ENCODE measurements at places on chromosomes 3 and 15.

GRCh38 chr3:36864180-36865053 lies 80.4 kb downstream of the TRANK1 start:
- no peak for DNase-seq

DNA sequence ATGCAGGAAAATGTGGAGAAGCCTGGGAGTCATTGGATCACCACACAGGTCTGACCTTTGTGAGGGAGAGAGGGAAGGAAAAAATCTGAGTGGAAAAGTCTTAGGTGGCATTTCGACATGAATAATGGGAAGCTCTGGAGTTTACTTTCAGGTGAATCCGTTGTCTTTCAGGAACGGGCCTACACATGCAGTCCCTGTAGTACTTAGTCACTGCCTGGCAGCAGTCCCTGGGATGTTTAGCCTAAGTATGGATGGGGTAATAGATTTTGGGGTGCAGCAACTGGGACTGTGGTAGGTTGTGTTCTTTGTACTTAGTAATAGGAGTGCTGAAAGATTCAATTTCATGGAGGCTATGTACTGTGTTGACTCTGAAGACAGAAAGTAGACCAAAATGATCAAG lies 227.5 kb upstream of the EPHA3 start:
- no peak for DNase-seq

- DNase-seq, result no peak
Observed at GRCh38 chr3:117788506-117788905, 1078.9 kb downstream of the TUSC7 start.

DNA sequence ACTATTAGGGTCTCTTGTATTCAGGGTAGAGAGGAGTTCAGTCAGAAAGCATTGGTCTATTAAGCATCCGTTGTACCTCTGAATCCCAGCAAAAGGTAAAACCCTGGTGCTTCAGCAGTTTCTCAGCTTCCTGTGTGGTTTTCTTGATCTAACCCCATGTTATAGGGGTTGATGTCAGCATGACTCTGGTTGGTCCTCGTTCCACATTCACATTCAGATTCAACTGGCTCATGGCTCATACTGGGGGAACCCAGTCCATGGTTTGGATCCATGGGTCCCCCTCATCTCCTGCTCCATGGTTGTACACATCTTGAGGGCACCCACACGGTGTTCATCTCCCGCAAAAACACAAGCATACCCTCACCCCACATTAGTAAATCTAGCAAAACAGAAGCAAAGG lies 47.7 kb upstream of the C2CD4B start:
- no peak for DNase-seq

GRCh38 chr3:13110678-13111116 lies 37.5 kb upstream of the IQSEC1 start:
- no peak for DNase-seq

DNA sequence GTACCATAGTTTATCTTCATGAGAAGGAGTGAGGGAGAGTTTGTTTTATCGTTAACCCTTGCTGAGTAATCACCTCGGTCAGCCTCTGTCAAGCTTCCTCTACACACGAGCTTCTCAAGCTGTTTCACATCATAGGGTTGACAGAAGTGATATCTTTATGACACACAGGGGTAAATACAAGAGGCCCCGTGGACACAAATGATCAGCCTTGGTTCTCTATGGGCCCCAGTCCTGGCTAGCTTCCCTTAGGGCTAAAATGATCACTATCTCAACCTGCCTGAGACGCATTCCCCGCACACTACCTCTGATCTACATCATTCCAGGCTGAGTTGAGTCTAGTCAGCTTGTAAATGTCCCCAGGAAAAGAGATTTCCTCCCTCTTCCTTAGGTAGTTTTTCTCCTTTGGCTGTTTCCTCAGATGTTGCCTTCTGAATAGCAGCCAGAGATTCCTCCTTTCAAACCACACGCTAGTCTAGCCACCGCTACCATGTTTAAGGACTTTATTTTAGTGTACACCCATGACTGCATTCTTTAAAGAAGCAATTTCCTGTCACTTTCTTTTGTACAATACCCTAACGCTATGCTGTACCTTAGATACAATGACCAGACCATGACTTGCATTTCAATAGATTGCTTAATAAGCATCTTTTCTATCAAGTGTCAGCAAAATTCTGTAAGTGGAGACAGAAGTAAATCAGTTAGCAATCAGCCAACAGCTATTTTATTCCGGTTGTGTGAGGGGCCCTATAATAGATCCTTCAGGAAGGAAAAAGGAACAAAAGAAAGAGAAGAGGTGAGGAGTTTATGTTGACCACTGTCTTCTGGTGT lies 35.1 kb upstream of the PPARG start:
- no peak for DNase-seq

DNA sequence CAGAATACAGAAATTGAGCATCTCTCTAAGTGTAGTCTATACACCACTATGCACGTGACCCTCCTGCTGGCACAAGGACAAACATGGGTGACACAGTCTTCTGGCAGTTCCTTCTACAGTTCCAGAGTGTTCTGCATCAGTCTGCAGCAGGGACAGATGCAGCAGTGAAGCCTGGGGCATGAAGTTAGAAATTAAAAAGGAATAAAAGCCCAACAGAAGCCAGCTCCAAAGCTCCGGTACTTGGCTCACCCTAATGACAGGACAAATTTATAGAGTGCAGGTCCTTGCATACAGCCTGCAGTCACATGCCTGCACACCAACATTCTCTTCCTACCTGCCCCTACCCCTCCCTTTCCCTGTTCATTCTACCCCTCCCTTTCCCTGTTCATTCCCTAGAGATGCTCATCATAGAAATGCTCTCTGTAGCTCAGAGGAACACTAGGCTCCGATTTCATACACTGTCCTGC lies 15.0 kb downstream of the UACA start:
- DNase-seq, result no peak

DNA sequence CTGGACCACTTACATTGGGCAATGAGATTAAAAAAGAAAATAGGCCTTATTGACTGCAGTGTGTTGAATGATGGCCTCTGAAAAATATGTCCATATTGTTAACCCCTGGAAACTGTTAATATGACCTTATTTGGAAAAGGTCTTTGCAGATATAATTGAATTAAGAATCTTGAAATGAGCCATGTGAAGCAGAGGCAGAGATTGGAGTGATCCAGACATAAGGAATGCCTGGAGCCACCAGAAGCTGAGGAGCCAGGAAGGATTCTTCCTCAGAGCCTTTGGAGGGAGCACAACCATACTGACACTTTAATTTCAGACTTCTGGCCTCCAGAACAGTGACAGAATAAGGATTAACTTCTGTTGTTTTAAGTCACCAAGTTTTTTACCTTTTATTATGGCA lies 510.4 kb upstream of the AGTR1 start:
- no peak for DNase-seq

GRCh38 chr3:63855333-63855940 lies 8.2 kb downstream of the THOC7 start:
- no peak for DNase-seq

DNA sequence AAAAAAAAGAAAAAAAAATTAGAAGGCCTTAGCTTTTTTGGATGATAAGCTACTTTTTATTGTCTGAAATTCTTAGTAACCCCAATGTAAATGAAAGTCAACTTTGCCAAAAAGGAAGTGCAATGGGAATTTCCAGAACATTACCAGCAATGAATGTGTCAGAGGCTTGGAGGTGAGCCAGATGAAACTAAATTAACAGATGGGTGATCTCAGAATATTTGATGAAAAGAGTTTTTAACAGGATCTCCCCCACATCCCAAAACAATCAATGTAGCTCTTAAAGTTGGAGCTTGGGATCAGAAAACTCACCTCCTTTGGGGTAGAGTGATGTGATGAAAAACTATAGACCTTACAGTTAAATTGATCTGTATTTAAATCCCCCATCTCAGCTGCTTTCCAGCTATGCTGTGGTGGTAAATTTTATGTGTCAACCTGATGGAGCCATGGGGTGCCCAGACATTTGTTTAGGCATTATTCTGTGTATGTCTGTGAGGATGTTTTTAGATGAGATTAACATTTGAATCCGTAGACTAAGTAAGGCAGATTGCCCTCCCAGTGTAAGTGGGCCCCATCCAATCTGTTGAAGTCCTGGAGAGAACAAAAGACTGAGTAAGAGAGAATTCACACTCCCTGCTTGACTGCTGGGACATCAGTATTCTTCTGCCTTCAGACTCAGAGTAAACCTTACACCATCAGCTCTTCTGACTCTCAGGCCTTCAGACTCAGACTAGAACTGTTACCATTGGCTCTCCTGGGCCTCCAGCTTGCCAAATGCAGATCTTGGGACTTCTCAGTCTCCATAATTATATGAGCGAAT lies 84.3 kb upstream of the TNFSF10 start:
- no peak for DNase-seq

GRCh38 chr3:10358309-10358980 lies 37.5 kb upstream of the SEC13 start:
- DNase-seq, result no peak

GRCh38 chr15:91866371-91866905 lies 12.9 kb downstream of the SLCO3A1 start:
- DNase-seq, result no peak

GRCh38 chr3:106018102-106018501 lies 149.3 kb upstream of the CBLB start:
- no peak for DNase-seq

DNA sequence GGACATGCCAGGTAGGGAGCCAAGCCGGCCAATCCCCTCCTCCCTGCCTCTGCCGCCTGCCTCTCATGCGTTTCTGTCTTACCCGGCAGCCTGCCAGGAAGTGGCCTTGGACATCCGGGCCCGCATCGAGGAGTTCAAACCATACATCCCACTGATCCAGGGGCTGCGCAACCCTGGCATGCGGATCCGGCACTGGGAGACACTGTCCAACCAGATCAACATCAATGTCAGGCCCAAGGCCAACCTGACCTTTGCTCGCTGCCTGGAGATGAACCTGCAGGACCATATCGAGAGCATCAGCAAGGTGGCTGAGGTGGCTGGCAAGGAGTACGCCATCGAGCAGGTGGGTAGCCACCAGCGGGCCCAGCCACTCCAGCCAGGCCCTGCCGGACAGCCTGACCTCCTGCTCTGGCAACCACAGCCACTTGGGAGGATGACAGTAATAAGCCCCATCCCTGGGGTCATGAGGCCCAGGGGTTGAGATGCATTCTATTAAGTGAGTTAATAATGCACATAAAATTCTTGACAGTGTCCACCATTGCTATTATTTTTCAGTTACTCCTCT lies 37.3 kb downstream of the DNAH1 start:
- no peak for DNase-seq

GRCh38 chr15:92817339-92817886 lies 82.7 kb upstream of the CHD2 start:
- no peak for DNase-seq

DNA sequence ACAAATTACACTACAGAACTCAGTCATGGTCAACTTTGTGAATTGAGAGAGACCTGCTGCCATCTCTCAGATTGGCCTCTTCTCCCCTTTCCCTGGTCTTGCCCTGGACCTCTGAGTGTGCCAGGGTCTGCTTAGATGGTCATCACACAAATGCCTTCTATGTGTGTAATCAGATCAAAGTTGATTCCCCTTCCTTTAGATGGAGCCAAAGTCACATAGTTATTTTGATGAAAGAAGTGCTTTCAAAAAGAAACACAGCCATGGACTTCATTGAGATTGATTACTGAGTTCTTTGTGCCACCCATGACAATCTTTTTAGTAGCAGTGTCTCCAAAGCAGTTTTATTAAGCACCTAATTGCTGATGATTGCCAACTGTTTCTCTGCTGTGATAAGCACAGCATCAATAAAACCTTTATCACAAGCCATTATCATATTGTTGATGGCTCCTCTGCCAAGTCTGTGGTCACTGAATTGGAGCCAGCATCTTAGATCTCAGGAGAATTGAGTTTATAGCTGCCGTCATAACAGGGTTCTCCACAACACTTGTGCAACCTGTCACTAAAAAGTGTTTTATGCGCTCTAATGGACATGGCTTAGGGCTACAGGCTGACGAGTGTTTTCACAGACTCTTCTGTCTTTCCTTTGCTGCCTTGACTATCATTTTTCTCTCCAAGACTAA lies 149.7 kb upstream of the NUDT16 start:
- DNase-seq, result peak; percentile 45

DNA sequence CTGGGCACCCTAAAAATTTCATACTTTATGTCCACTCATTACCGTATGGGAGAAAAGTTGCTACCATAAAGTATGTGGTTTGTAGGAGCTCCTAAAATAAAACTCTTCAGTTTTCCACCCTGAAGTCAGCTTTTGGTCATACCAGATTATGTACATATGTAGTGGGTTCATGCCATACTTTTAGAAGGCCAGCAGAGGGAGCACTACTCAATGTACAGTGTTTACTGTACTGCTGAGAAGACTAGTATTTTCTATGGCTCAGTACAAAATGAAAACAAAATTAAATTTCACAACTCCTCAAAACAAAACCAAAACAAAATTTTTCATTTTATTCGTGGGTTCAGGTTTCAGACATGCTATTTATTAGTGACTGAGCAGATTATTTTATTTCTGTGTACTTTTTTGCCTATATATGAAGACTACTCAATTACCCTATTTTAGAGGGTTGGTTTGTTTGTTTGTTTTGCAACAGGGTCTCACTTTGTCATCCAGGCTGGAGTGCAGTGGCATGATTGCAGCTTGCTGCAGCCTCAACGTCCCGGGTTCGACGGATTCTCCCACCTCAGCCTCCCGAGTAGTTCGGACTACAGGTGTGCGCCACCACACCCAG lies 24.3 kb downstream of the NXPE3 start:
- no peak for DNase-seq

- no peak for DNase-seq
Observed at GRCh38 chr15:66162286-66162685, 91.3 kb downstream of the MEGF11 start.

- no peak for DNase-seq
Observed at GRCh38 chr3:839981-840380, 252.8 kb upstream of the CNTN6 start.

GRCh38 chr3:104281713-104282112 lies 1085.0 kb upstream of the ALCAM start:
- DNase-seq, result no peak

DNA sequence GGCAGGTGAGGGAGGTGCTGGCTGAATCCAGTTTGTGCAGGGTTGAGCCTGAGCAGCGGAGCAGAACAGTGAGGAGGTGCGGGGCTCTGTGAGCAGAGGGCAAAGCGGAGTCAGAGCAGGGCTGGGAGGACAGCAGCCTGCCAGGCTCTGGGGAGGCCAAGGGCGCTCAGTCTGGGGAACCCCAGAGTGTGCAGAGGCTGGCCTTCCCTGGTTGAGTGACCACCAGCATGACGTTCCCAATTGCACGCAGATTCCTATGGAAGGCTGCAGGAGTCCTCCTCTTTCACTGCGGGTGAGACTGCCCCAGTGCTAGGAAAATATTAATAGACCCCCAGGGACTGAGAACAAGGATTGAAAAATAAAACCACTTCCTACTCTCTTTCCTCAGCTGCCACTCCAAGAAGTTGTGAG lies 13.2 kb downstream of the MRAS start:
- DNase-seq, result no peak

GRCh38 chr3:26068890-26069289 lies 279.0 kb downstream of the OXSM start:
- no peak for DNase-seq

DNA sequence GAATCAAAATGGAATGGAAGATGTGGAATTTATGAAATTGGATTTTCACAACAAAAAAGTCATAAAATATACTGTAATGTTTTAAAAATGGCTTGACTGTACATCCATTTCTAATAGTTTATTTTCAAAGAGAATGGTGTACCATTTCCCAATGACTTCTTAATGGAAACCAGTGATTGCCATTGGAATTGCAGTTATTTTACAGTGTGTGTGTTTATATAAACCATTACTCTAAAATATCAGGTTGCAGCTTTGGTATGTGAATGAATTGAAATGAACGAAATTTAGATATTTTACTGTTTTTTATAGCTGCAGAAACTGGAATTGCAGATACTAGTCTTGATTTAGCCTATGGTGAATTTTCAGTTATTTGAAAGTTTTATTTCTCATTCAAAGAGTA lies 165.6 kb downstream of the UBE2E2 start:
- no peak for DNase-seq

- DNase-seq, result peak; percentile 52
Observed at GRCh38 chr3:43394041-43394554, 107.8 kb downstream of the SNRK start.

All from skeletal muscle cell (primary cell).